B cell (primary cell): ENCODE measurements at places on chromosomes 1 and 21. TPM values are rescaled to one million over a fixed set of nuclear protein-coding genes. Genes with fewer than 3 reads are reported as not detected.

GRCh38 chr1:247829656-247830055, 5.7 kb upstream of the OR14A16 start:
- no peaks in the 10 kb centered on the region for H3K36me3 ChIP-seq
- H3K27me3 ChIP-seq, result no peaks in the 10 kb centered on the region
- H3K4me1 ChIP-seq, result no peaks in the 10 kb centered on the region
- H3K27ac ChIP-seq, result no peak overlapping the region

DNA sequence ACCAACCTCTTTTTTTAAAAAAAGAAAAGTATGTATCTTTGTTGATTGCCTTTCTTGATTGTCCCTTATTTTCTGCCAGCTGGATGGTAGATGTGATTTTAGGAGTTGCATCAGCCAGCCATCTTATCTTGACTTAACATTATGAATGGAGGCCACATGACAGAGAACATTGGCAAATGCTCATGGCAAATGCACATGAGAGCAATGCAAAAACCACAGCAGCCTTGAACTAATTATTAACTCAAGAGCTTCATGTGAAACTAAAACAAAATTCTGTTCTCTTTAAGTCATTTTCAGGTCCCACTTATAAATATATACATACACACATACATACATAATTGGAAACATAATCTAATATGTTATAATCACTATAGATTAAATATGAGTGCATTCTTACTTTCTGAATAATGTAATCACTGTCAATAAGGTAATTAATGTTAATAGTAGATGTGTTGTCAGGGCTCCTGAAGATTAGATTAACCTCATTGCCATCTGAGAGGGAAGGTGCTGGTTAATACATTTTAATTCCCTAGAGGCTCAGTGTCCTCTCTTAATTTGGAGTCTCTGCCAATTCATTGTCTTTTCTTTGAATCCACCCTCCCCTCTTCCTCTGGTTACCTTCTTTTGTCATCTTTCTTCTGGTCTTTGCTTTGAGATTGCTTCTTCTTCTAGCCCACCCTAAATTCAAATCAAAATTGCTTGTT, 962.2 kb downstream of the ADGRL2 start:
- H3K36me3 ChIP-seq, result no peaks in the 10 kb centered on the region
- H3K4me3 ChIP-seq, result no peak overlapping the region
- no peaks in the 10 kb centered on the region for H3K4me1 ChIP-seq
- no peak overlapping the region for H3K27ac ChIP-seq

DNA sequence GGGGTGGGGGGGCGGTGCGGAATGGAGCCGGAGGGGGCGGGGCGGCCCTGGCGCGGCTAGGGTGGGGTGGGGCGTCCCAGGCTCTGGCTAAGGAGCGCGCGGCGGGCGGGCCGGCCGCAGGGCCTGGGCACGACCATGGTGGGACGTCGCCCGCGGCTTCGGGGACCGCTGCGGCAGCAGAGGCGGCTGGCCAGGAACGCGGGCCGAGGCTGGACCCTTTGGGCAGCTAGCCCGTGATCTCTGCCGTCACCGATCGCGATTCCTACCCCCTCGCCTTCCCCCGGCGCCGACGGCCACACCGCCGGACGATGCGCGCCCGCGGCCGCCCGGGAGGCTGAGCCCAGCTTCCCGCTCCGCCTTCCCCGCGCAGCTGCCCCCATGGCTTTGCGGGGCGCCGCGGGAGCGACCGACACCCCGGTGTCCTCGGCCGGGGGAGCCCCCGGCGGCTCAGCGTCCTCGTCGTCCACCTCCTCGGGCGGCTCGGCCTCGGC, at the start of gene MAP3K21:
Gene MAP3K21, plus strand, starts transcription at position 74 of the 491 bp plus-strand sequence. Its CDS starts 305 bp downstream, at position 379.
- no peaks in the 10 kb centered on the region for H3K27me3 ChIP-seq
- peaks cover 11% of the 10 kb centered on the region for H3K4me1 ChIP-seq
- no peak for DNase-seq
- peak within 1 kb of the TSS; percentile 70 for H3K4me3 ChIP-seq
- H3K36me3 ChIP-seq, result no peaks in the 10 kb centered on the region

GRCh38 chr1:71054791-71055190, 7.2 kb upstream of the PTGER3 start:
- H3K27me3 ChIP-seq, result peaks cover 2% of the 10 kb centered on the region
- no peak overlapping the region for H3K27ac ChIP-seq
- no peak overlapping the region for H3K4me3 ChIP-seq
- no peaks in the 10 kb centered on the region for H3K4me1 ChIP-seq

The AIRE gene
- total RNA-seq, result 0.24 TPM in 1 of 2 replicates, not detected in the other

The ILDR2 gene
- total RNA-seq, result 0.36 TPM in 1 of 2 replicates, not detected in the other
